Kidney (tissue), 22 donors: ENCODE measurements at places on chromosomes 3 and 15.

DNA sequence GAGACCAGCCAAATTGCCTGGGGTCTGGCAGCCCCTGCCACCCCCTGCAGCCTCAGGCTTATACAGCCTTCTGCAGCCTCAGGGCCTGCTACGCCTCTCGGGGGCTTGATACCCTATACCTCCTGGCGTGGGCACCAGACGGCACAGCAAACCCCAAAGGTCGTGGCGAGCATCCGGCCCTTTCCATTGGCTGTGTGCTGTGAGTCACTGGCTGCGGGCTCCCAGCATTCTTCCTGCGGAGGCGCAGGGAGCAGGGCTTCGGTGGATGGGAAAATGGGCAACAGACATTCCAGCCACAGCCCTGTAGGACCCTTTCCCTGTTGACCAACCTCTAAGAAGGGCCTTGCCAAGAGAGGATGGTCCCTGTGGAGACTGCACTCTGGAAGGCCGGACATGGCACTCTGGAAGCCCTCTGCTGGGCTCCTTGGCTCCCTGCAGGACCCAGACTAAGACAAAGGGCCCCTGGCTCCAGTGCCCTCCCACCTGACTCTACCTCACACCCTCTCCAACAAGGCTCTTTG lies 59.6 kb downstream of the ITGA11 start:
- peak; percentile 12 for DNase-seq

DNA sequence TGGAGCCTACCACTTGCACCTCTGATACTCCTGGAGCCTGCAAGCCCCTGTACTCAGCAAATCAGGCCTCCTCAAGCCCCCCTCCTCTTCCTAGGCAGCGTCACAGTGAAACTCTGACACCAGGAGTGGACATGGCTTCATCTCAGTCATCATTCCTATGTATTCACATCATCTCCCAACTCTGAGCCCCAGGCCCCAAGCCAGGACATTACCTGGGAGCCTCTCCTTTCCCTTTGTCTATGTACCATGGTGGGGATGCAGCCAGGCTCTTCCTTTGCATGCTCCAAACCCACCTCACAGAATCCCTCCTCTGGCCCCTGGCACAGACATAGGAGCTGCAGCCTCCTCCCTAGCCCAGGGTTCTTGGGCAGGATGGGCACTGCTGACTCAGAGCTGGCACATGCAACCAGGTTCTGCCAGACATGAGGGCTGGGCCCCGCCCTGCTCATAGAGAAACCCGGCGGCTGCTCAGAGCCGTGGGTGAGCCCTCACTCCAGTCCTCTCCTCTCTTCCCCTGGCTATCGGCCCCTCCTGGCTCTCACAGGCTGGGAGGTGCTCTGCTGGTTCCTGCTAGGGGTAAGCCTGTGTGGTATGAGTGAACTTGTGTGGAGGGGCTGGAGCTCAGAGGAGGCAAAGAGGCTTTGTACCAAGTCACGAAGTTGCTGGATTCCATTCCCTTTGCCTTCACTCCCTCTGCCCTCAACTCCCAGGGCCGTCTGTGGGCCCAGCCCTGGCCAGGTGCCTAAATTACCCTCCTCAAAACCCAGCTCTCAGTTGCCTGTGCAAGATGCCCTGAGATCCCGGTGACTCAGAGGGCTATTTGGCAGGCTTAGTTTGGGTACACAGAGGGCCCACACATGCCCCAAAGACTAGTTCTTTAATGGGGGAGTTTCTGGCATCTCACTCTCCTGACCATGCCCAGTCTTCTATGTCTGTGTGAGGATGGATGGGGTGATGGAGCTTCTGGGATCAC lies 1.9 kb upstream of the PLCD1 start:
- peak; percentile 92 for DNase-seq

DNA sequence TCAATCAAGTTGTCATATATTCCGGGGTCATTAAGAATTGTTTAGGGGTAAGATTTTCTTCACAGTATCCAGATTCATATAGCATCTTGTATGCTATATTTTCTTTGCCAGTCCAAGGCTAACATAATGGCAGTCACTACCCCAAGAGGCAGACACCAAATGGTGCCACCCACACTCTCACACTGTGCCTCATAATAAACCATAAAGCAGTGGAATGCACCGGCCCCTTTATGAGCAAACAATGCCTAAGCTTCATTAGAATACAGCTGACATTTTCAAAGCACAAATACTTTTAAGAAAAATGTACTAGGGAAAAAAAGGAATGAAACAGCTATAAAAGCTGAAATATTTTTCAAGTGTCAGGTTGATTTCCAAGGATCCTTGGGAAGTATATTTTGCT lies 121.6 kb downstream of the TFDP2 start:
- DNase-seq: peak; percentile 69

DNA sequence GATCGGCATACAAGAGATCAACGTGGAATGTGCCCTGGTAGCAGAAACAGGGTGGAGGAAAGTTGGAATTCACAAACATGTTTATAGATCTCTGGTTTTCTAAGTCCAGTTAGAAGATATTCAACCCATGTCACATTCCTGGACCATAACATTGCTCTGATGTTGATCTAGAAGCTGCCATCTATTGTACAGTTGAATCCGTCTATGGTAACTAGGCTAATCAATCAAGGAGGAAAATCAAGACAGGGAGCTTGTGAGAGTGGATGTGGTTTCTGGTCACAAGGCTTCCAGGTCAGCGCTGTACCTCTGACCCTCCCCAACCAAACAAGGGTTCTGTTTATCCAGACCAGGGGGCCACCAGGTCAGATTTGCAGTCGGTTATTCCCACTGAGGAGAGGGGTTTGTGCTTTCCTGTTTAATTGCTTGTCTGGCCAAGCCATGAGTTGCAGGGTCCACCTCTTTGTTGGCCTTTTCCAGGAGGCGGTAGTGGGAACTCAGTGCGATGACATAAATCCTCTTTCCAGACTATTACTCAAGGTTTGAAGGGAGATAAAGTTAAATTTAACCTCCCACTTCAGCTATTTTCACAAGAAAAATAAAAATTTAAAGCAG lies 130.3 kb downstream of the SLCO3A1 start:
- DNase-seq: peak; percentile 78

DNA sequence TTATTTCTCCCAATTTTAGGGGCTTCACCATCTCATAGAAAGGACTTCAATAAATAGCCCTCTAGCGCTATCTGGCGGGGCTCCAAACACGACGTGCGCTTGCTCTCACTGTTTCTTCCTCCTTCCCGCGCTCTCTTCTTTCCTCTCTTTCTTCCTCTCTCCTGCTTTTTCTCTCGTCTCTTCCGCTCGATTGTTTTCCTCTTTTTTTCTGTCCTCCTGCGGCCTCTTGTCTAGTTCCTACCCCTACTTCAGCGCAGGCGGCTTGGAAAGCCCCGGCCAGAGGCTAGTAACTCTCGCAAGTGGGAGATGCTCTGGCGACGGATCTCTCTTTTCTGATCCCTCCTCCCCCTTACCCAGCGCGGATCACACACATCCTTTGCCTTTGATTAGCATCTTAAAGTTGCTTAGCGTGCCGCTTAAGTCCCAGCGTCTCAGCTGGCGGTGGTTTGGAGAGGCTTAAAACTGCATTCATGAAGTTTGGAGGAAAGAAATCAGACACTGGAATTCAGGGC lies 6.2 kb upstream of the MEIS2 start:
- peak; percentile 78 for DNase-seq

DNA sequence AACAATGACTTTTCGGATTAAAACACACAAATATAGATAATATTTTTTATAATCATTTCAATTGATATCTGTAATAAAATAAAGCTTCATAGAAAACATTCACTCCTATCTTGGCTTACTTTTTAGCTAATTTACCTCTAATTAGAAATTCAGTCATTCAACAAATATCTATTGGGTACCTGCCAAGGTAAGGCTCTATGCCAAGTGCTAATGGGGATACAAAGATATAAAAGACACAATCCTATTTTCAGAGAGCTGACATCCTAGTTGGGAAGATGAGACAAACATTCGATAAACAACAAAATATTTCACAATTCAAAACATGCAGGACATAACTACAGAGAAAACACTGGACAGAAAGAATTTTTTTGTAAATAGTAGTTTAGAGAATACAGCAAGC lies 63.3 kb downstream of the ULK4 start:
- DNase-seq: no peak

GRCh38 chr3:171838218-171838720 lies 4.9 kb upstream of the TMEM212 start:
- peak; percentile 78 for DNase-seq

- no peak for DNase-seq
These were observed 161.8 kb upstream of the BFSP2 start for GRCh38 chr3:133238015-133238414.

DNA sequence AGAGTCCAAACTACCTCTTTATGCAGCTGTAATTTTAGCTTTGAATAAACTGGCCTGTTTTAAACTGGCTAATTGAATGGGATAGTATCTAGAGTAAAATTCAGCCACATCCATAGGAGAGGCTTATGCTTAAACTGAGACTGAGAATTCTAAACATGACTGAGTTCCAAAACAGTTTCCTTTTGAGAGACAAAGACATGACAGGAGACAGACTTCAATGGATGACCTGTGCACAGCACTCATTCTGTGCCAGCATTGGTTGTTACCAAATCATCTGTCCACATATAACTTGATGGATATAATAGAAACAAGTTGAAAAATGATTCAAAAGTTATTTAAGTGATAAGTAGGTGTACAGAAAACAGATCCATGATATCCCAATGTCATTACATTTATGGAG lies 20.9 kb downstream of the IL12A start:
- DNase-seq: no peak

- DNase-seq: no peak
These were observed 7.8 kb downstream of the ATP2C1 start for GRCh38 chr3:130901463-130902204.

- DNase-seq: no peak
These were observed 85.8 kb downstream of the LINGO1 start for GRCh38 chr15:77546870-77547269.

DNA sequence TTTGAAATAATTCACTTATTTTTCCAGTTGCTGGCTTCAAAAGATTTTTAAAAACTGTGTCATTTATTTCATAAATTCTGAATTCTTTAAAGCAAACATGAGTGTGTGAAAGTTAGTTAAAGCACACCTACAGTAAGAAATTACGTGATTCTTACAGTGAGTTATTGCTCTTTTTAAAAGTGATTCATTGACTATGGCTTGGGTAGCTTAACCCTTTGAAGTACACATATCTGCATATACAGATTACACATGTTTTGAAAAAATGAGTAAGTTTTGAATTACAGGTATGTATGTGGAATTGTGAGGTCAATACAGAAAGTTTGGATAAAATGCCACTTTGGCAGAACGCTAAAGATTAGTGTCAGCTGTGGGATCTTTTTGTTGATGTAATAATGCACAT lies 64.5 kb upstream of the MBNL1 start:
- no peak for DNase-seq

- DNase-seq: no peak
These were observed 117.6 kb upstream of the ETV5 start for GRCh38 chr3:186226482-186226881.

- DNase-seq: no peak
These were observed 133.6 kb downstream of the TMEM108 start for GRCh38 chr3:133171831-133172230.

DNA sequence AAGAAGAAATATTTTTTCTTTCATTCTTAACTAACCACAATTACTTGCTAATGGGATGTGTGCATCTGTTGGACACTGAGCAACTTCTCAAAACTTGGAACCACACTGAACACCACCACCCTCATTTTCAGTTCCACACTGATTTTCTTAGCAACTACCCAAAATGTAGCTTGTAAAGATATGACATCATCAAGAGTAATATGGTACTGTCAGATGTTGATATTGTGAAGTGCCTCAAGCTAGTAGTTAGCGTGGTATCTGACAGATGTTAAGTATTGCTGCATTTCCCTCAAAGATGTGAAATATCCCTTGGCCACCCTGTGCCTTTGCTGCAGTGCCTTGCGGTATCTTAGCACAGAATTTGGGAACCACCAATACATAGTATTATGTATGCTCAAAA lies 9.3 kb downstream of the RFTN1 start:
- DNase-seq: no peak

- DNase-seq: no peak
These were observed 22.1 kb upstream of the HEG1 start for GRCh38 chr3:125077864-125078263.

DNA sequence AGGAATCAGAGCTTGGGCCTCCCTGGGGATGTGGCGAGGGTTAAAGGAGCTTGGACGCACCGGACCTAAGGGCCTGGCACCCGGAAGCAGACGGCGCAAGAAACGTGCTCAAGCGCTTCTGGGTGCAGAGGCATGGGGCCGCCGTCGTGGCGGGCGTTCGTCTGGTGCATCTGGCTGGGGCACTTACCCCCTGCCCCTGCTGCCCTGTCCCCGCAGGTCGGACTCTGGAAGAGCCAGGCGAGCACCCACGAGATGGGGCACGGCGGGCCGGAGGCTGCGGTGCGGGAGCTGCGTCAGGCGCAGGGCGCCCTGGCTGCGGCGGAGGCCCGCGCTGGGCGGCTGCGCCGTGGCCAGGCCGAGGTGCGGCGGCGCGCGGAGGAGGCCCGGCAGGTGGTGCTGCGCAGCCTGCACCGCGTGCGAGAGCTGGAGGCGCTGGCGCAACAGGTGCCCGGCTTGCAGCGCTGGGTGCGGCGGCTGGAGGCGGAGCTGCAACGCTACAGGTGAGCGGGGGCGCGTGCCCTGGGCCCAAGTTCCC lies 2.5 kb downstream of the EFCC1 start:
- no peak for DNase-seq

GRCh38 chr3:172167892-172168648 lies 128.7 kb downstream of the FNDC3B start:
- DNase-seq: peak; percentile 46

DNA sequence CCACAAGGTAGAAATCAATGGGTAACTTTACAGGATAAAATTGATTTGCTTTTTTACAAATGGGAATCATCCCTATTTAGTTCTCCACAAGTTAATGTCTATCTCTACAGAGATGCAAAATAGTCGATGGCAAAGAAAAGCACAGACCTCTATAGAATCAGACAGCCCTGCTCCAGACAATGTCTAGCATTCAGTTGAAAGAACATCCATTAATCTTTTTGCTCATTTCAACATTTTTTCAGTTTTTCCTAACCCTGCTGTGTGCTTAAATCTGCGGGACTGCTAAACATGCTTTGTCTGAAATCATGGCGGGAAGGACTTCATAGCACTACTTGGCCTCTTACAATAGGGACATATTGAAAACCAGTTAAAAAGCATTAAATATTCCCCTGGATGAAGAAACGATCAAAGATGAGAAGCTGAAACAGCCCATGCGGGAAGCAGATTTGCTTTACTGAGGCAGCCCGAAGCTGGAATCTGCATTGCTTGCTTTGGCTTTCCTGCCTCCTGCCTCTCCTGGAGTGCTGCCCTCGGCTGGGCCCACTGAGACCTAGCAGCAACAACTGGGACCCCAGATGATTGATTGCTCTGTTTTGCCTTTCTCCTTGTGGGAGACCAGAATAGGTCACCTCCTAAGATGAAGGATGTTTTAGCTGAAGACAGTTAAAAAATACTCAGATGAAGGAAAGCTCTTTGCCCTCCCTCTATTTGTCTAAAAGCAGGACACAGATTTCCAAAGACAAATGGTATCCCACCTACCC lies 38.5 kb upstream of the RASGRP1 start:
- no peak for DNase-seq

GRCh38 chr3:11288786-11289637 lies 16.8 kb downstream of the ATG7 start:
- DNase-seq: no peak

GRCh38 chr3:99883693-99884092 lies 66.0 kb downstream of the CMSS1 start:
- no peak for DNase-seq
